ENCODE measurements at places on chromosomes 6 and 20.

GRCh38 chr20:36642136-36642535 lies 3.9 kb downstream of the SLA2 start:
- no peak overlapping the region for H3K4me3 ChIP-seq
- 0 out of 2 replicates have a peak, but pooled peaks cover 1% of the 10 kb centered on the region for H3K27me3 ChIP-seq
- no peak overlapping the region for H3K27ac ChIP-seq
- no peaks in the 10 kb centered on the region for H3K36me3 ChIP-seq
- H3K4me1 ChIP-seq, result no peaks in the 10 kb centered on the region

GRCh38 chr6:118736440-118736839 lies 85.0 kb upstream of the CEP85L start:
- H3K27me3 ChIP-seq, result peaks cover 6% of the 10 kb centered on the region
- H3K27ac ChIP-seq, result no peak overlapping the region
- no peak for DNase-seq
- no peaks in the 10 kb centered on the region for H3K4me1 ChIP-seq

DNA sequence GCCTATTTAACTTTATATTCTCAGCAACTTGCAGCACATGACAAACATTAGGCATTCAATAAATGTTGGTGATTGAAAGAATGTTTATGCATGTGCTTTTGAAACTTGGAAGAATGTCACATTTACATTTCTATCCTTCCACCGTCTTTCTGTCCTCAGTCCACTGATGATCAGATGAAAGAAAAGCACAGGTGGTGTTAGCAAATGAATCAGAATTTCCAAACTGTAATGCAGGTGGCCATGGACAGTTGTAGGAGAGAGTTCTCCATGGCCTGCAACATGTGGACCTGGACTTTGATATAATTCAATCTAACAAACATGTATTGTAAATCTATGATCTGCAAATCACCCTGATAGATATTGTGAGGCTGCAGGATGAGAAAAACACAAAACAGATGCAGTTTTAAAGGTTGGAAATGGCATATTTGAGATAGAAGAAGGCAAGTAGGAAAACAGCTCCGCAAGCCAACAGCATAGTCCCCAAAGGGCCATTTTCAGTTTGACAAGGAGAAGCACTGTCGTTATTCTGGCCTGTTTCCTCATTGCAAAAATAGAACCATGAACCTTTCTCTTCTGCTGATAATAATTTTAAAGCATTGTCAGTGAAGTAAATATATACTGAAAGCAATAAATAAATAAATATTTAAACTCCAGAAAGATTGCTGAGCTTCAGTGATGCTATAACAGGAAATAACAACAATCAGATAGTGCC lies 119.4 kb downstream of the AIG1 start:
- no peaks in the 10 kb centered on the region for H3K27me3 ChIP-seq
- no peak overlapping the region for H3K4me3 ChIP-seq
- H3K4me1 ChIP-seq, result no peaks in the 10 kb centered on the region
- no peak overlapping the region for H3K27ac ChIP-seq
- DNase-seq, result no peak

DNA sequence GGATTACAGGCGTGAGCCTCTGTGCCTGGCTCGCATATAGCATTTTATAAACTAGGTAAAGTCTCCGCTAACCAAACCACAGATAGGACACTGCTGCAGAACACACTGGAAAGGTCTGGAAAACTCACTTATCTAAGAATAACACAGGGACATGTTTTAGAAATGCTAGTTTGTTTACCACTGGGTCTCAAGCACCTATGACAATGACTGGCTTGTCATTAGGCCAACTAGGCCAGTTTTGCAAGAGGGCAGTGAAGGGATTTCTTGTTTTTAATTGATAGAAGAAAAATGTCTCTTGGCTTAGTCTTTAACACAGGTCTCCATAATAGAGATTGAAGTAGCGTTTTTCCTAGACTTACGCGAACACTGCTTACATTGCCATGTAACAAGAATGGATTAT lies 201.4 kb downstream of the TMEM242 start:
- H3K4me3 ChIP-seq, result no peak overlapping the region
- H3K27ac ChIP-seq, result no peak overlapping the region
- DNase-seq, result no peak
- peaks cover 3% of the 10 kb centered on the region for H3K4me1 ChIP-seq

DNA sequence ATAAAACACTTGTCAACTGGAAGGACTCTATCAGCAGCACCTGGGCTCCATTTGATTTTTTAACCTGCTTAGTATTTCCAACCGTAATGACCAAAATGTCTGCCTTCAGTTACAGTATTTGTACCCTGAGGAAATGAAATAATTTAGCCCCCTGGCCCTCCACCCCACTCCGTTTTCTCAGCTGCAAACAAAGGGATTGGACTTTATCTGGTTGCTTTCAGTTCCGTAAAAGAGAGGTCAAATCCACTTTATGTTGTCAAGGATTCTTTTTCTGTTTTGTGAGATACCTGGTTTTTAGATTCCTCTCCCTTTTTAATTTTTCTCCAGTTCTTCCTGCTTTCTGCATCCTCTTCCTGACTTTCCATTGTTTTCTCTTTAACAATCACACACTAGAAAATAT lies 64.4 kb upstream of the BMP2 start:
- H3K27me3 ChIP-seq, result no peaks in the 10 kb centered on the region
- no peaks in the 10 kb centered on the region for H3K36me3 ChIP-seq
- no peak overlapping the region for H3K4me3 ChIP-seq
- peaks cover 17% of the 10 kb centered on the region for H3K4me1 ChIP-seq
- no peak overlapping the region for H3K27ac ChIP-seq

- H3K36me3 ChIP-seq, result peaks cover 3% of the 10 kb centered on the region
- peak; percentile 82 for DNase-seq
These were observed 611 bp downstream of the CNPY3 start for GRCh38 chr6:42929821-42930360.

GRCh38 chr6:95648636-95649035 lies 71.3 kb downstream of the MANEA start:
- H3K4me3 ChIP-seq, result no peak overlapping the region
- no peak for DNase-seq
- no peaks in the 10 kb centered on the region for H3K27me3 ChIP-seq
- no peaks in the 10 kb centered on the region for H3K4me1 ChIP-seq
- no peak overlapping the region for H3K27ac ChIP-seq

DNA sequence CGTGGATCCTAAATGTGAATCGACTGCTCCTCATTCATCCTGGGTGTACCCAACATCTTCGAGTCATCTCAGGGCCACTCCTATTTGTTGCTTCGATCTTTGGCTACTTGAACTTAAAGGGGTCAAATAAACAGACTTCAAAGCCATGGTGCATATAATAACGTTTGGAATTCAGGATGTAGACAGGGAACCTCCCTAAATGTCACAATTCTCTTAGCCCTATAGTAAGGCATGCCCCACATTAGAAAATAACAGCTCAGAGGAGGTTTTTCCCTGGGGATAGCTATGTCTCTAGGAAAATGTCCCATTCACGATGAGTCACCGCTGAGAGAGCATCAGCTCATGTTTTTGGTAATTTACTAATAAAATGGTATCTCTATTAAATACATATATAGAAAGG lies 54.8 kb upstream of the BMP6 start:
- no peaks in the 10 kb centered on the region for H3K36me3 ChIP-seq
- DNase-seq, result peak; percentile 63
- peaks cover 5% of the 10 kb centered on the region for H3K4me1 ChIP-seq
- peaks cover 4% of the 10 kb centered on the region for H3K27me3 ChIP-seq

GRCh38 chr6:36673882-36674281 lies 4.6 kb upstream of the CDKN1A start:
- no peak for DNase-seq
- peaks cover 23% of the 10 kb centered on the region for H3K4me1 ChIP-seq
- H3K4me3 ChIP-seq, result no peak overlapping the region
- H3K27ac ChIP-seq, result no peak overlapping the region

DNA sequence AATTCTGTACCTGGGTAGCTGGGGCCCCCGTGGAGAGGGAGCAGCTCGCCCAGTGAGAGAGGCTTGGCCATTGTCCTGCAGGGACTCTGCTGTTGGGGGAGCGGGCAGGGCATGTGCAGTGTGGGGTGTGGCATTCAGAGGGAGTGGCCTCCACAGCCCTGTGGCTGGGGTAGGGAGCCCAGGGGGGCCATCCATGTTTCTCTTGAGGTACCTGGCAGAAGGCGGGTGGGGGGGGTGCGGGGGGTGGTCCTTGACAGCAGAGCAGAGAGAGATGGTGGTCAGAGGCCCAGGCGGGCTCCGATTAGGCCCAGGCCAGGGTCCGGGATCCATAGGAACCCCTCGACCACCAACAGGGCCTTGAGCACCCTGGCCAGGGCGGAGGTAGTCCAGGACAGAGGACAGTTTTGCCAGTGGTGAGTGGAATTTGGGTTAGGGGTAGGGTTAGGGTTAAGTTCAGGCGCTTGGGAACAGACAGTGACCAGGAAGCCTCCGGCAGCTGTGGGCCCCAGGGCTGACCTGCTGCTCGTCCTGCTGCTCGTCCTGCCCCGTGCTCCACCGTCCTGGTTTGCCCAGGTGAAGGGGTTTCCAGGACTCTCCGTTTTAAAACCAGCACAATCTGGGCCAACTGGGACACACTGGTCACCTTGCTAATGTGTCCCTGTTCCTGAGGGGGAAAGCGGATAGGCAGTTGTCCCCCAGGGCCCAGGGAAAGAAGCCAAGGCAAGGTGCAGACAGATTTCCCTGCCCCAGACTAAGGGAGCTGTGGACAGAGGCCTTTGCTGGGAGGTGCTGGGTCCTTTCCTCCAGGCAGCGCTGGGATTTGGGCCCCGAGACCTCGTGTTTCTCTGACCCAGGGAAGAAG lies 24.8 kb upstream of the MYT1 start:
- no peak overlapping the region for H3K4me3 ChIP-seq
- H3K27ac ChIP-seq, result no peak overlapping the region
- DNase-seq, result no peak
- no peaks in the 10 kb centered on the region for H3K4me1 ChIP-seq
- H3K36me3 ChIP-seq, result no peaks in the 10 kb centered on the region

- peaks cover 5% of the 10 kb centered on the region for H3K4me1 ChIP-seq
- peak overlapping the region; percentile 39 for H3K4me3 ChIP-seq
- no peaks in the 10 kb centered on the region for H3K27me3 ChIP-seq
- DNase-seq, result peak; percentile 76
These were observed 136.3 kb downstream of the LY86 start for GRCh38 chr6:6724539-6725467.

GRCh38 chr6:31525932-31526591 lies 2.7 kb upstream of the MCCD1 start:
- H3K4me1 ChIP-seq, result peaks cover 10% of the 10 kb centered on the region
- peak; percentile 57 for DNase-seq
- no peak overlapping the region for H3K4me3 ChIP-seq
- peak overlapping the region; percentile 8 for H3K27ac ChIP-seq

- H3K4me1 ChIP-seq, result no peaks in the 10 kb centered on the region
- no peak overlapping the region for H3K4me3 ChIP-seq
- no peaks in the 10 kb centered on the region for H3K36me3 ChIP-seq
- peak; percentile 56 for DNase-seq
- no peaks in the 10 kb centered on the region for H3K27me3 ChIP-seq
- no peak overlapping the region for H3K27ac ChIP-seq
These were observed 75.7 kb upstream of the QKI start for GRCh38 chr6:163338671-163339405.

- H3K27ac ChIP-seq, result no peak overlapping the region
- H3K36me3 ChIP-seq, result no peaks in the 10 kb centered on the region
- peaks cover 20% of the 10 kb centered on the region for H3K27me3 ChIP-seq
- no peaks in the 10 kb centered on the region for H3K4me1 ChIP-seq
- DNase-seq, result peak; percentile 14
These were observed 39.8 kb upstream of the HBS1L start for GRCh38 chr6:135094403-135094821.

GRCh38 chr6:151005164-151005563 lies 139.7 kb downstream of the MTHFD1L start:
- no peaks in the 10 kb centered on the region for H3K27me3 ChIP-seq
- H3K36me3 ChIP-seq, result peaks cover 10% of the 10 kb centered on the region
- DNase-seq, result no peak

DNA sequence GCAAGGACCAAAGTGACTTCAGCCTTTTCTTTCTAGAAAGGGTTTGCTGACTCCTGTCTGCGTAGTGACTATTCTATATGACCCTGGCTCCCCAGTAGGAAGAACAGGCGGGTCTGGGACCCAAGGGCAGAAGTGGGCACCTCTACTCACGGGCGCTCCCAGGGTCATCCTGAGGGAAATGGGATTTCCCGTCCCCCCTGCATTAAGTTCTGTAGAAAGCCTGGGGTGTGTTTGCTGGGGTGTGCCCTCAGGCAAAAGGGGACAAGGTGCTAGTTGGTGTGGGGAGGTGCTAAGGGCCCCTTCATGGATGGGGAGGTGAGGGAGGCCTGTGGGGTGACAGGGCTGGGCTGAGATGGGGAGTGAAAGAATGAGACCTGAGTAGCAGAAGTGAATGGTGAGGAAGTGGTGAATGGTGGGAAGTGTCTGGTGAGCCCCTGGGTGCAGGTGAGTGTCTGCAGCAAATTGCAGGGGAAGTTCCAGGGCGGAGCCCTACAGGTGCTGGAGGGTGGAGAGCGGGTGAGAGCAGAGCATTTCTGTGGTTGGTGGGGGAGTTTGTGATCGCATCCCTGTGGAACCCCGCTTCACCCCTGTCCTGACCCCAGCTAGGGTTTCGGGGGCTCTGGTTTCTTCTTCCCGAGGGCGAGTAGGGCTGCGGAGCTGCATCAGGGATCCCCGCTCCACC lies 21.1 kb downstream of the RAET1L start:
- peak overlapping the region; percentile 79 for H3K4me3 ChIP-seq
- peaks cover 56% of the 10 kb centered on the region for H3K27me3 ChIP-seq
- no peak for DNase-seq
- no peaks in the 10 kb centered on the region for H3K36me3 ChIP-seq
- H3K4me1 ChIP-seq, result peaks cover 2% of the 10 kb centered on the region

- no peaks in the 10 kb centered on the region for H3K27me3 ChIP-seq
- DNase-seq, result no peak
- peaks cover 6% of the 10 kb centered on the region for H3K4me1 ChIP-seq
- H3K4me3 ChIP-seq, result no peak overlapping the region
- no peaks in the 10 kb centered on the region for H3K36me3 ChIP-seq
These were observed 216.8 kb downstream of the GJA1 start for GRCh38 chr6:121652223-121652622.

DNA sequence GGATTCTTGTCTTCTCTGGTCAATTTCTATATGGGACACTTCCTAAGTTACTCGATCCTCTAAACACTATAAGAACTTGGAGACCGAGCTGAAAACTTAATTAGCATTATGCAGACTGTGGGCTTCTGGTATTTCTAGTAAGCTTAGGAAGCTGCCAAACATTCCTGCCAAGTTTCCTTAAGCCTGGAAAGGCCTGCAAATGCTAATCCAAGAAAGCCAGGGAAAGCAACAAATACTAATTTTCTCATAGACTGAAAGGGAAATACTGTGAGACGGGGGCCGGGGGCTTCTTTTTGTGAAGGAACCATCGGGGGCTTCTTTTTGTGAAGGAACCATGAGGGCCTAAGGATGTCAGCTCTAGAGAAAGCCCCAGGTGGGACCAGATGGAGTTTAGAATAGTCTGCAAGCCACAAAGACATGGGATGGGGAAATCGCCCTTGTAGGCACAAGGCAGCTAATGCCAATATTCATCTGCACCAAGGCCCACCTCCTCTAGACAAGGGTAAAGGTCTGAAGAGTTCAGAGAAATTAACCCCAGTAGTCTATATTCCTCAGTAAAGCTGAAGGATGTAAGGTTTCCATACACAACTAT lies 332.4 kb upstream of the PRDM1 start:
- no peak overlapping the region for H3K4me3 ChIP-seq
- H3K27me3 ChIP-seq, result no peaks in the 10 kb centered on the region
- DNase-seq, result peak; percentile 59
- H3K36me3 ChIP-seq, result no peaks in the 10 kb centered on the region
- peak overlapping the region; percentile 20 for H3K27ac ChIP-seq

- H3K36me3 ChIP-seq, result no peaks in the 10 kb centered on the region
- no peak overlapping the region for H3K27ac ChIP-seq
- peaks cover 5% of the 10 kb centered on the region for H3K4me1 ChIP-seq
- no peaks in the 10 kb centered on the region for H3K27me3 ChIP-seq
- DNase-seq, result no peak
These were observed 807.4 kb upstream of the CITED2 start for GRCh38 chr6:140181876-140182275.

- H3K36me3 ChIP-seq, result no peaks in the 10 kb centered on the region
- H3K4me3 ChIP-seq, result no peak overlapping the region
- H3K4me1 ChIP-seq, result no peaks in the 10 kb centered on the region
- H3K27ac ChIP-seq, result no peak overlapping the region
- no peaks in the 10 kb centered on the region for H3K27me3 ChIP-seq
These were observed 13.5 kb downstream of the BEND3 start for GRCh38 chr6:107101686-107102413.

Data from IMR-90 (cell line).